Liver (tissue), 10 donors: ENCODE measurements at places on chromosomes 7 and 10.

- no peak for DNase-seq
Measured at GRCh38 chr10:93501650-93502049, 5.2 kb downstream of the CEP55 start.

GRCh38 chr7:76220185-76221057 is 18.7 kb downstream of the SRRM3 start:
- no peak for DNase-seq

DNA sequence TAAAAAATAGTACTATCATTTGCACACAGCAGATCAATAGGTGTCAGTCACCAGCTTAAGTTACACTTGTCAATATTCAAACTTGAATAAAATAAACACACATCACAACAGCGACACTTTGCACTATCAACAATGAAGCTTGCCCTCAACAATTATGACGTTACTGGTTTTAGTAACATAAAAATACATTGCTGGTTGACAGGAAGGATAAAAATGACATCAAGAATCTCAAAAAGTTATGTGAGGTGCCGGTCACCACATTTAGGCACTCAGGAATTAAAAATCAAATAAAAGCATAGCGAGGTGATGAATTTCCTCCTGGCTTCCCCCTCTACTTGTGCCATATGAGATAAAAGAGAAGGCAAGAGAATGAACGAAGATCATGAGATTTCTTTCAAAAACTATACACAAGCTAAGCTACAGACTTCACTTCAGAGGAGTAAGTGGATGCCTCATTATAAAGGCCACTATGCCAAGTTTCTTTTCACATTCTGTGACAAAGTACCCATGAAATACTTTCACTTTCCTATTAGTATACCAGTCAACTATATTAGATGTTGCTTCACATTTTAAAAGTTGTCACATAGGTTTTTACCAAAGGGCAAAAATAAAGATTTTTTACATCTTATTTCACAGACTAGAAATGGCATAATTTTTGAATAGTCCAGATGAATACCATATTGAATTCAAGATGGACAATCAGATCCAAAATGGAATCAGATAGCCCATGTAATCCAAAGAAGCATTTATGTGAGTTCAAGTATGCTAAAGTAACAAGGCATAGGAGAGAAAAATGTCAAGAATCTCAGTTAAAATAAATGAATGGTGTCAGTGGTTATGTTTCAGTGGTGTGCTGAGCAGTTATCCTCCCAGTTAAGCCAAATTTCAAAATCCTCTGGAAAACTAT is 3.6 kb downstream of the CCDC71L start:
- no peak for DNase-seq

- no peak for DNase-seq
Measured at GRCh38 chr10:61464461-61465170, 11.4 kb upstream of the TMEM26 start.
